ENCODE measurements at places on chromosomes 4 and X. TPM values are rescaled to one million over a fixed set of nuclear protein-coding genes. Genes with fewer than 3 reads are reported as not detected.

Gene SHOX
- not detected for total RNA-seq

Gene EFNB1
- 8.7 TPM for total RNA-seq

Gene PTPN13
- 5.2 TPM for total RNA-seq

Gene GLOD5
- not detected for total RNA-seq

Gene ASB12
- not detected for total RNA-seq

Gene DUX4
- not detected for total RNA-seq

Gene XAGE1A
- 60.4 TPM for total RNA-seq

Gene TNIP3
- 0.39 TPM for total RNA-seq

Gene GYG2
- total RNA-seq = 4.8 TPM

Gene DCAF12L2
- 0.07 TPM for total RNA-seq

Gene TMEM31
- 0.40 TPM for total RNA-seq

Gene PWWP3B
- not detected for total RNA-seq

Gene TEX13B
- not detected for total RNA-seq

Gene TMSB15C
- total RNA-seq = not detected

Gene AMBN
- total RNA-seq = not detected

Gene PLAC8
- total RNA-seq = not detected

Gene MAGEC1
- total RNA-seq = 0.15 TPM

Gene ATP2B3
- total RNA-seq = not detected

Gene MAGEB18
- total RNA-seq = not detected

Gene PLXNB3
- total RNA-seq = 7.0 TPM

Gene HMX1
- 0.16 TPM for total RNA-seq

Gene TTC29
- not detected for total RNA-seq

Gene HAUS7
- 54.9 TPM for total RNA-seq

Gene PDGFC
- 2.9 TPM for total RNA-seq

Gene OTC
- not detected for total RNA-seq

Gene GPR78
- total RNA-seq = not detected

Gene HSFX2
- total RNA-seq = not detected

Gene ADGRL3
- not detected for total RNA-seq

Gene FGFBP2
- total RNA-seq = 0.24 TPM

Gene SYNPO2
- total RNA-seq = 1.0 TPM

Gene SEPTIN6
- total RNA-seq = 10.3 TPM
